Naive thymus-derived CD4-positive, alpha-beta T cell (primary cell): ENCODE measurements at places on chromosomes 3 and 15.

DNA sequence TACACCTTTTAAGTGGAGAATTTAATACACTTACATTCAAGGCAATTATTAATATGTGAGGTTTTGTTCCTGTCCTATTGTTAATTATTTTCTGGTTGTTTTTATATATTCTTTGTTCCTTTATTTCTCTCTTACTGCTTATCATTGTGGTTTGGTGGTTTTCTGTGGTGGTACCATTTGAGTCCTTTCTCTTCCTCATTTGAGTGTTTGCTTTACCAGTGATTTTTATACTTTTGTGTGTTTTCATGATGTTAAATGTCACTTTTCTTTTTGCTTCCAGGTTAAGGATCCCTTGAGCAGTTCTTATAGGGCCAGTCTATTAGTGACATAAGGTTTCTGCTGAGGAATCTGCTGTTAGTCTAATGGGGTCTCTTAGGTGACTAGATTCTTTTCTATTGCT is 116.5 kb downstream of the LRRK1 start:
- H3K4me3 ChIP-seq, result no peak overlapping the region
- no peak overlapping the region for H3K27ac ChIP-seq
- no peaks in the 10 kb centered on the region for H3K4me1 ChIP-seq
- no peaks in the 10 kb centered on the region for H3K27me3 ChIP-seq
- no peak for DNase-seq

- H3K4me1 ChIP-seq, result peaks cover 2% of the 10 kb centered on the region
- no peaks in the 10 kb centered on the region for H3K36me3 ChIP-seq
- H3K27ac ChIP-seq, result no peak overlapping the region
- no peak overlapping the region for H3K4me3 ChIP-seq
- H3K27me3 ChIP-seq, result peaks cover 3% of the 10 kb centered on the region
Observed at GRCh38 chr15:88610701-88611231, 10.4 kb upstream of the AEN start.

DNA sequence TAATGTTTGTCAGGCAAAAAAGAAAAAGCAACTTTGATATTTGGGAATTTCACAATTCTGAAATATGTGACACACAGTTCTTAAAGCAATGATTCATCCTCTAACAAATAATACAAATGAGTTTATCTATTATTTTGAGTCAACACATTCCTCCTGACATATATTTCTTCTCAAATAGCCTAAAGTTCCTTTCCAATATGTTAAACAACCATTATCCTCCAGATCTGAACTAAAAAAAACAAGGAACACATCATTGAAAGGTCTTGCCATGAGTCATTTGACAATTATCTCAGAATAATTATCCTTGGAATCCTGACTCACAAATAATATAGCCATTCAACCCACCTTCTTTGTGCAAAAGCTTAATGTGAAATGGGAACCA is 208.7 kb upstream of the CDIN1 start:
- no peak for DNase-seq
- no peaks in the 10 kb centered on the region for H3K27me3 ChIP-seq
- no peaks in the 10 kb centered on the region for H3K36me3 ChIP-seq
- H3K27ac ChIP-seq, result no peak overlapping the region
- no peaks in the 10 kb centered on the region for H3K4me1 ChIP-seq

DNA sequence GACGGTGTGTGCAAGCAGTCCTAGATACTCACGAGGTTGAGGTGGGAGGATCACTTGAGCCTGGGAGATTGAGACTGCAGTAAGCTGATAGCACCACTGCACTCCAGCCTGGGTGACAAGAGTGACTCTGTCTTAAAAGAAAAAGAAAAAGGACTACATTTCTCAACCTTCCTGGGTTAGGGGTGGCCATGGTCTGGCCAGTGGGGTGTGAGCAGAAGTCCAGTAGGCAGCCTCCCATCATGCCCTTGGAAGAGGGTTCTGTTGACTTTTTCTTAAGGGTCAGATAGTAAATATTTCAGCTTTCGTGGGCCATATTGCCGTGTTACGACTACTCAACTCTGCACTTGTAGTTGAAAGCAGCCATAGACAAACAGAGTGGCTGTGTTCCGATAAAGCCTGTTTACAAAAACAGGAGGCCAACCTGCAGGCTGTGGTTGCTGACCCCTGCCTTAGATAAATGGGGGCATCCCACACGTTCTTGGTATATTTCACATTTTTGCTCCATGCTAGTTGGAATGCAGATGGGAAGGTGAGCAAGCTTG is 31.0 kb upstream of the PDE8A start:
- H3K4me3 ChIP-seq, result no peak overlapping the region
- no peaks in the 10 kb centered on the region for H3K36me3 ChIP-seq
- no peak overlapping the region for H3K27ac ChIP-seq
- H3K4me1 ChIP-seq, result no peaks in the 10 kb centered on the region
- DNase-seq, result no peak

- no peaks in the 10 kb centered on the region for H3K27me3 ChIP-seq
- H3K4me1 ChIP-seq, result no peaks in the 10 kb centered on the region
- H3K36me3 ChIP-seq, result no peaks in the 10 kb centered on the region
Observed at GRCh38 chr15:89528757-89529352, 32.5 kb upstream of the RHCG start.

DNA sequence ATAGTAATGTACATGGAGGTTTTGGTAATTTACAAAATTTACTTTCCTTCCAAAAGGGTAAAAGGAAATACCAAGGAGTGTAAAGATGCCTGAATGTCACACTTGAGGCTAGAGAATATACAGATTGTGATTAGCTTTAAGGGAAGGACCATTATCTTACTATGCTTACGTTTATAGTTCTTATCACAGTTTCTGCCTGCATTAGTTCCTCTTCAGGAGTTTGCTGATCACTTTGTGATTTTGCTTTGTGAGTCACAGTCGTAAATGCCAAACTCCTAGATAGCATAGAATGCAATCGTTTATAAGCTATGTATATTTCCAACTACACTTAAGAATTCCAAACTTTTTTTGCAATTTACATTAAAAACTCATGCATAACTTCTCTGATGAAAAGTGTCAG is 1034.6 kb downstream of the DIPK2A start:
- H3K4me3 ChIP-seq, result no peak overlapping the region
- DNase-seq, result no peak
- no peak overlapping the region for H3K27ac ChIP-seq
- H3K4me1 ChIP-seq, result no peaks in the 10 kb centered on the region
- no peaks in the 10 kb centered on the region for H3K27me3 ChIP-seq

DNA sequence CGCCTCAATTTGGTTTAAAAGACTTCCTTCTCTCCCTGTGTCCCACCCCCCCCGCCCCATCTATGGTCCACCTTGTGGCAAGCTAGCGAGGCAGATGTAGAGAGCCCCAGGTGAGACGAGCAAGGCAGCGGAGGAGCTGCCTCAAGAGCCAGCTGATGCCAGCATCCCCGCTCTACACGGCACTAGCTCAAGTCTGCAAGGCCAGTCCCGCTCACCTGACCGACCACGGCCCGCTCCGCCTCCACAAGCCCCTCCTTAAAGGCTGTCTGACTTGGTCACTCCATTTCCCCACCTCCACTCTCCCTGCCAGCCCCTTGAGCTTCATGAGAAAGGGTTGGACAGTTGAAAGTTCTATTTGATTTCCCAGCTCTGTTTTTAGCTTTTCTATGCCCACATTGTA is 56.2 kb upstream of the IGF1R start:
- no peaks in the 10 kb centered on the region for H3K4me1 ChIP-seq
- no peak overlapping the region for H3K27ac ChIP-seq
- DNase-seq, result no peak
- no peak overlapping the region for H3K4me3 ChIP-seq

GRCh38 chr3:119161240-119161639 is 12.2 kb upstream of the UPK1B start:
- no peak overlapping the region for H3K27ac ChIP-seq
- no peaks in the 10 kb centered on the region for H3K27me3 ChIP-seq
- H3K4me1 ChIP-seq, result no peaks in the 10 kb centered on the region
- DNase-seq, result no peak

DNA sequence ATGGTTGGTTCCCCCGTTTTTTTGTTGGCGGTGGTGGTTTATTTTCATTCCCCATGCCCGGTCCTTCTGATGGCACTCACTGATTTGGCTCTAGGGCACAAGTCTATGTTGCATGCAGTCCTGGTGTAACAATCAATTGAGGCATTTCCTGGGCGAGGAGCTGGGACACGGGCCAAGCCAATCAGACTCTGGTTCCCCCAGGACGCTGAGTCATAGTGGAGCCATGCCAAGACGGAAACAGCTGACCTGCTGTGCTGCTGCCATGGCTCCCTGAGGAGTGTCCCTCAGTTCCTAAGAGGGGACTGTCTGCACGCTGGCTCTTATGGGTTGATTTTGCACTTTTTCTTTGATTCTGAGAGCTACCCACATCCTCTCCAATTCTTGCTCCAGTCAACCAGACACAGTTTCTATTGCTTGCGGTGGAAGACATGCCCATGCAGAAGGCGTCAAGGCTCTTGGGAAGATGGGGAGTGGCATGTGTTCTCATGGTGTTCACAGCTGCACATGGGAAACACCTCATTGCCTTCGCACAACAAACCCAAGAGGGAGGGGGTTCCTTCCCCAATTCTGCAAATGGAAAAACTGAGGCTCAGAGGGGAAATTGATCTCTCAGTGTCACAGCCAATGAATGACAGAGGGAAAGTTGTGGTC is 28.3 kb upstream of the ALDH1L1 start:
- H3K27ac ChIP-seq, result no peak overlapping the region
- no peak for DNase-seq
- no peak overlapping the region for H3K4me3 ChIP-seq
- no peaks in the 10 kb centered on the region for H3K4me1 ChIP-seq

DNA sequence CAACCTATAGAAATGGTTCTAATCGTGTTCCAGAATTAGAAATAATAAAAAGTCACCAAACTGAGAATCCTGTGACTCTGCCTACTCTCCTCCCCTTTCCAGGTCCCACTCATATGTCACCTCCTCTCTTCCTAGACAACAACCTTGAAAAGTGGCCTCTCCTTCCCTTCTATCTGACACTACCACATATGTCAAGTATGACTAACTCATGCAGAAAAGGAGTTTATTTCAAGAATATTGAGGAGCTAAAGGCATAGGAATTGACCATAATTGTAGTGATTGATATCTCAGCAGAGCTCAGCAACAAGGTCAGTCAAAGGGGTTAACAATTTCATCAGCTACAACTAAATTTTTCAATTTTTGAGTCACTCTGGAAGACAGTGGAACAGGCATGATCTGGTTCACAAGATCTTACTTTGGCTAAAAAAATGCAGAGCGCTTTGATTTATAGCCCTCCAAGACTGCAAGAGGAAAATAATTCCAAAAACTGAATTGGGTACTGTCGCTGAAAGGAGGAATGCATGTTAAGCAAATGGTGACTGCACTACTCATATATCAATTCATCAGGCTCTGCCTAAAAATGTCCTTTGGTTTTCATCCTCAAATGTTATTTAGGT is 160.6 kb upstream of the ARHGEF26 start:
- no peaks in the 10 kb centered on the region for H3K36me3 ChIP-seq
- H3K4me1 ChIP-seq, result no peaks in the 10 kb centered on the region
- no peak overlapping the region for H3K4me3 ChIP-seq
- no peak for DNase-seq

- no peak for DNase-seq
- H3K27me3 ChIP-seq, result no peaks in the 10 kb centered on the region
- H3K4me1 ChIP-seq, result no peaks in the 10 kb centered on the region
- no peak overlapping the region for H3K4me3 ChIP-seq
- no peaks in the 10 kb centered on the region for H3K36me3 ChIP-seq
Observed at GRCh38 chr15:75776065-75776423, 63.4 kb upstream of the CSPG4 start.

GRCh38 chr3:170953229-170953628 is 44.8 kb upstream of the EIF5A2 start:
- H3K36me3 ChIP-seq, result no peaks in the 10 kb centered on the region
- DNase-seq, result no peak
- no peak overlapping the region for H3K4me3 ChIP-seq
- H3K27me3 ChIP-seq, result no peaks in the 10 kb centered on the region
- no peaks in the 10 kb centered on the region for H3K4me1 ChIP-seq
- no peak overlapping the region for H3K27ac ChIP-seq

DNA sequence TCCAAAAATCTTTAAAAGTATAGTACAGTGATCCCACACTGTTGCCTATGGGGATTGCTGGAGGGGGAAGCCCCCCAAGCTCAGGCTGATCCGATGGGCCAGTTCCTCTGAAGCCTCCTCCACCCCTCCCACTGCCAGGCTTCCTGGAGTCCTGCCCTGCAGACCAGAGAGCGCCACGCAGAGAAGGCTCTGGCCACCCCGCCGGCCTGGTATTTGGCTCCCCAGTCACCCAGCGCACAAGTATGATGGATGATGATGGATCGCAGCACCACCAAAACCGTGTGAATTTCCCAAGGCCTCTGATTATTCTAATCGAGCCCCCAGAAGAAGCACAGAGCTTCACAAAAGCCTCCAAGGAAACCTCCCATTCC is 259.0 kb downstream of the MECOM start:
- H3K36me3 ChIP-seq, result no peaks in the 10 kb centered on the region
- no peaks in the 10 kb centered on the region for H3K27me3 ChIP-seq
- no peak overlapping the region for H3K27ac ChIP-seq
- DNase-seq, result no peak
- no peaks in the 10 kb centered on the region for H3K4me1 ChIP-seq

- H3K27me3 ChIP-seq, result no peaks in the 10 kb centered on the region
- H3K27ac ChIP-seq, result no peak overlapping the region
- no peaks in the 10 kb centered on the region for H3K36me3 ChIP-seq
- no peak overlapping the region for H3K4me3 ChIP-seq
- H3K4me1 ChIP-seq, result no peaks in the 10 kb centered on the region
- no peak for DNase-seq
Observed at GRCh38 chr15:27705056-27705455, 394.1 kb downstream of the OCA2 start.

- no peaks in the 10 kb centered on the region for H3K36me3 ChIP-seq
Observed at GRCh38 chr3:108152274-108152673, 61.4 kb upstream of the CD47 start.

GRCh38 chr3:82814660-82815059 is 1053.2 kb upstream of the GBE1 start:
- H3K27ac ChIP-seq, result no peak overlapping the region
- no peaks in the 10 kb centered on the region for H3K4me1 ChIP-seq
- no peaks in the 10 kb centered on the region for H3K27me3 ChIP-seq
- no peak for DNase-seq

- H3K27me3 ChIP-seq, result no peaks in the 10 kb centered on the region
- no peak overlapping the region for H3K27ac ChIP-seq
- DNase-seq, result no peak
- no peaks in the 10 kb centered on the region for H3K4me1 ChIP-seq
- no peak overlapping the region for H3K4me3 ChIP-seq
Observed at GRCh38 chr3:23435318-23435717, 232.2 kb downstream of the UBE2E2 start.

DNA sequence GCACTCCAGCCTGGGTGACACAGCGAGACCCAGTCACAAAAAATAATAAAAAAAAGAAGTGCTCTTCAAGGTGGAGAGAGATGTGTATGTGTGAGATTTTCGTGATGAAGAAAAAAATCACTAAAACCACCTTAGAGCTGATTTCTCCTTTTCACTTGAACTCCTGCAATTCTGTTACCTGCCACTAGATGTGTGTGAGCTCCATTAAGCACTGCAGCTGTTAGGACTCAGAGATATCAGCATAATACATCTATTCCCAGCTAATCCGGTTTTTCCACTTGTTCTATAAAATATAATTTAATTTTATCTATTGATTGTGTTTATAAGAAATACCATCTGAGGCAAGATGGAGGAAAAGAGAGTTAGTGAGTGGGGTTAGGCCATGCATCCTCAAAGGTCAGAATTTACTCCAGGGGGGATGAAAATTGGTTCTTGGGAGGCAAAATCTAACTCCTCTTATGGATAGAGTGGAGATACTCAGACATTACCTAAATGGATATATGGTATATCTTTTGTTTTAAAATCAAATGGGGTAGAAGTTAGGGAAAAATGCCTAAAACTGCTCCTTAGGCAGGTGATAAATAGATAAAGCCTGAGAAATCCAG is 152.7 kb downstream of the IL20RB start:
- no peak overlapping the region for H3K27ac ChIP-seq
- H3K4me1 ChIP-seq, result no peaks in the 10 kb centered on the region
- no peaks in the 10 kb centered on the region for H3K36me3 ChIP-seq
- no peak for DNase-seq

GRCh38 chr3:33030802-33031201 is 66.1 kb downstream of the GLB1 start:
- H3K36me3 ChIP-seq, result no peaks in the 10 kb centered on the region
- no peaks in the 10 kb centered on the region for H3K27me3 ChIP-seq
- H3K4me3 ChIP-seq, result no peak overlapping the region
